Stimulated activated CD8-positive, alpha-beta memory T cell treated with anti-CD3 and anti-CD28 coated beads, Interleukin-15, amount 100 ng/mL, for 4 hours (primary cell): ENCODE measurements at places on chromosomes 4 and X.

DNA sequence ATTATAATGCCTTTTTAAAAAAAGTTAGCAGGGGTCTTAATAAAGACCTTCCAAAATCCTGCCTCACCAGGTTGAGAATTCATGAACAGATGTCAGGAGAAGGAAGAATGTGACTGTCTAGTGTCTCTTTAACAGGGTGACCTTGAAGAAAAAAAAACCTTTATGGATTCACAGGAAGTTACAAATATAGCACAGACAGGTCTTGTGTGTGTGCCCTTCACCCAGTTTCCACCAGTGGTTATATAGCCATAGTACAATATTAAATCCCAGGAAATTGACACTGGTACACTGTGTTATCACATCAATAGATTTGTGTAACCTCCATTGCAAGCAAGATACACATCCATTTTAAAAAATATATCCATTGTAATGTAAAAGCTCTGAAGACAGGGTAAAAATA is 43.7 kb downstream of the HADH start:
- no peak for DNase-seq

GRCh38 chr4:36747277-36748129 is 466.1 kb downstream of the DTHD1 start:
- no peak for DNase-seq

DNA sequence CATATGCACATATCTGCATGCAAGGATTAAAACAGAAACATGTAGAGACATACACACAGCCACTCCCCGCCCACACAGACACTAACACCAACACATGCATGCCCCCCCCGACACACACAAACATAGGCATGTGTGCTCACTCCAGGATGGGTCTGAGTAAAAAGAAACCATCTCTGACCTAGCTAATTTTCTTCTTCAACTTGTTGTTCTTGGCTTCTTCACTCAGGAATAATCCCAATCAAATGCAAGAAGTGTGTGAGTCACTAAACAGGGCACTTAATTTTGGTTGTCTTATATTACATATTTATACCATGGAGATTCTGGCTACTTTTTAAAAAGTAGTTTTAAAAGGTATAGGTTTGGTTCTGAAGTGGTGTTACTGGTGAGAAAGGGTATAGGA is 28.3 kb downstream of the ENOX2 start:
- no peak for DNase-seq

DNA sequence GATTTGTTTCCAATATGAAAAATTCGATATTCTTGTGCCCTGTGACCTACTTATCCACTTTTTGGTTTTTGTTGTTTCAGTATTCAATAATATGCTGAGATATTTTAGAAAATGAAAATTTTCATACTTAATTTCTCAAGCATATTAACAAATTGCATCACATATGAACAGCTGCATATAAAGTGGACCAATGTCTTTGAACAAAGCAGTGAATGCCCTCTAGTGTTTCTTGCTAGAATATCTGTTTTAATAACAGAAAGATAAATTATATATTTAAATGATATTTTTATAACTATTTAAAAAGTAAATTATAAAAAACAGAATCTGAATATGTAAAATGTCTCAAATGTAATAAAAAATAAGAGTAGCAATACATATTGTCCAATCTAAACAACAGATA is 31.7 kb upstream of the INTU start:
- DNase-seq = no peak

DNA sequence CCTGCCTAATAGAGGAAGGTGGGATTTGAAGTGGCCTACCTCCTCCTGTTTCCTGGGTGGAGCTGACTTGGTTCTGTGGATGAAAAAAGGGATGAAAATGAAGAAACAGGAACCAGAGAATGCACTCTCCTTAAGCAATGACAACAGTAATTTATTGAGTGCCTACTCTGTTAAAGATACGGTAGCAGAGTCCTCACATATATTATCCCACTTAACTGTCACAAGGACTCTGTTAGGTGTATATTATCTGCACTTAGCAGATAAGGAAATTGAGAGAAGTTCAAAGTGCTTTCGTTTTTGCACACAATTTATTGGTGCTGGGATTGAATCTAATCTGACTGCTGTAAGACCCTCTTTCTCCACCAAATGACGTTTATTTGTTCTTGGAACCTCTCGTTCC is 301.2 kb downstream of the PACRGL start:
- DNase-seq = no peak

DNA sequence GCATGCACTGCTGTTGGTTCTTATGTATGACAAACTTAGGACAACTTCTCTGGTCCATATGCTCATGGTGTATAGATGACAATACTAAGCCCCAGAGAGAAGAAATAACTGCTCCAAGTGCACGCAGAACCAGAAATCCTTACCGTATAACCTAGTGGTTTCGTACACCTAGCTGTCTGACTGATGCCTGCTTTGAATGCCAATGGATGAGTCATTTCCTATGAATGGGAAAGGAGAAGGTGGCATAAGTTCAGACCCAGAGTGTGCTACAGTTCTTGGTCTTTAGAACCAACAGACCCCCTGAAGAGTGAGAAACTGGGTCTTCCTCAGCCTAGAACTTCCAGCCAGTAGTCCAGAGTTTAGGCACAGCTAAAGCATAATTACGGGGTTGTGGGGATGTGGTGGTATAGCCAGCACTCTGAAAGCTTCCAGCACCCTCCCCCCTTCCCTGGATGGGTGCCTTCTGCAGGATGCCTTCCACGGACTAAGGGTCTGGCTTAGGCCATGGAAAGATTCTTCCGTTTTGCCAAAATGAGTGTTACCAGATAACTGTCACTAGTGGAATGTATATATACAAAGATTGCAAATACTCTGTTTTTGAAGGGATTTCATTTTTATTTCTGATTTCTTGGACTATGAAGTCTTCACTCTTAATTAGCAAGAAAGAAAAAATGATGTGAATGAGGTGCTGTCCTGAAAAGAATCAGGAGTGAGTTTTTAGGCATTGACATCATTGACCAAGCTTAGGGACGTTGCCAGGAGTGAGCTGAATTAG is 84.6 kb upstream of the PACRGL start:
- no peak for DNase-seq

- DNase-seq = no peak
These were observed 29.0 kb downstream of the TFDP3 start for GRCh38 chrX:133189195-133189594.

DNA sequence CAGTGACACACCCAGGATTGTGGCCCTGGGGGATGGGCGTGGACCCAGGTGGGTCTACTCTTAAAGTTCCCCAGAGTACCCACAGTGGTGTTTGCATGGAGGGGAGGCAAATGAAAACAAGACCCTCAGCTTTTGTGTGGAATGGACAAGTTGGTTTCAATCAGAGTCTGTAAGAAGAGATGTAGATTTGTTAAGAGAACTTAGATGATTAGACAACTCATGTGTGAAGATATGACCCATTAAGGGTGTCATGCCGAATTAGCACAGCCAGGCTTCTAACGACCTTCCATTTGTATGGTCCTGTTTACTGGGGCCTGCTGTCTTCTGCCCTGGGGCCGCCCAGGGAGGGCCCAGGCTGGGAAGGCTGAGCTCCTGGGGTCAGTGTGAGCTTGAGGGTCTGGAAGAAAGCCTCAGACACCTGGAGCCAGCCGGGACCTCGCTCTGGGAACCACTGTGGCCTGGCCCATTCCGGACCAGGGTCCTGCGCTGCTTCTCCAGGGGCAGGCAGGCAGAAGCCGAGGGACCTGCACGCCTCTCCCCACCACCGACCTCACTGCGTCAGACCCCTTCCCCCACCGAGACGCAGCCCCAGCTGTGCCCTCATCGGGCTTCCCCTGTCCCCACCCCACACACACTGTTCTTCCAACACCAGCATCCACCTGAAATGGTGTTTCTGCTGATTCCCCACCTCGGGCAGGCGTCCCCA is 20.4 kb downstream of the UVSSA start:
- no peak for DNase-seq

- no peak for DNase-seq
These were observed 9.7 kb upstream of the MSANTD1 start for GRCh38 chr4:3239303-3239702.

- no peak for DNase-seq
These were observed 69.6 kb upstream of the NDP start for GRCh38 chrX:44042751-44043150.

DNA sequence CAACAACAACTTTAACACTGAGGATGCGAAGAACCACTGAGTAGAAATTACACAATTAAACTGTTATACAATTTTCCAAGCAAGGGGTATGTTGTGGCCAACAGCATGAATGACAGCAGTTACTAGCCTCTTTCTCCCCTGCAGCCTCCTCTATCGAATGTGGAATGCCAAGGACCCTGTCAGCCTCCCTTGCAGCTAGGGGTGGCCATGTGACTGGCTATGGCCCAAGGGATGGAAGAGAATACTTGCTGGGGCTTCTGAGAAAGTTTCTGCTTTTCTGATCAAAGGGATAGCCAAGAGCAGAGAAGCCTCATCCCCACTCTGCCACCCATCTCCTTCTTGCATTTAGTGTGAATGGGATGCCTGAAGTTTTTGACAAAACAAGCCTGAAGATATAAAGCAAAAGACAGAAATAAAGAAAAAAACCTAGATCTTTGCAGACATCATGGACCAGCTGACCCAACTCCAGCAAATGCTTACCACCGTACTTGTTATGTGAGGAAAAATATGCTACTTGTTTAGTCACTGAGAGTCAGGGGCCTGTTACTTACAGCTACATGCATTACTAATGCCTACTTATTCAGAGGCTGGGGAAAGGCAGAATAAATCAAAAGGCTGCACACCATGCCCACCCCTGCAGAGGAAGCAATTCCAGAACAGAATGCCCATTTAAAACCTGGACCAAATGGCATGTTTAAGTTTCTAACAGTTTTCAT is 32.0 kb downstream of the DCTD start:
- DNase-seq = no peak

DNA sequence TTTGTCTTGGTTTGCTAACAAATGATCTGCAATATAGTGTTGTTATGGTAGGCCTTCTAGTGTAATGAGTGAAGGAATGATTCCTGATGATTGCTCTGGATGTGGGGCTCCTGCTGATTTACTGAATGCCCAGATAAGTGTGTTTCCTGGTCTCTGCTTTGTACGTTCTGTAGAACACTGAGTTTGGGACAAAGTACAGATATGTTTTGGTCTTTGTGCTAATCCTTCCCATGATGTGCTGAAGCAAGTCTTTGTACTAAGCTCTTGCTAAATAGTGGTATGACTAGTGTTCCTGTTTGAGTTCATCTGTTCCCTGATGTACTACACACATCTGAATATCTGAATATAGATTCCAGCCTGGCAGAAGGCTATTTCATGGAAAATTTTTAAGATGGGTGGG is 36.9 kb upstream of the XIAP start:
- DNase-seq = no peak

DNA sequence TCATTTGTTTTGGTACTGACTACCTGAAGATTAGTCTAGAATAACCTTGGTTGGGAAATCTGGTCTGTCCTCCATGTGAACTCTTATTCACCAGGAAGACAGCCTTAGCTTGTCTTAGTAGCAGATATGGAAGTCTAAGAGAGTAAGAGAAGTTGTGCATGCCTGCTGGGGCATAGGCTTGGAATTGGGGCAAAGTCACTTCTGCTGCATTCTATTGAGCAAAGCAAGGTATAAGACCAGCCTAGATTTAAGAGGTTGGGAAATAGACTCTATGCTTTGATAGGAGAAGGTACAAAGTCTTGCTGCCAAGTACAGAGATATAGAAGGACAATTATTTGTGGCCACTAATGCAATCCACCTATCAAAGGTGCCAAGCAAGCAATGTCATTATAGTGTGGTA is 464.0 kb upstream of the BOD1L1 start:
- DNase-seq = no peak

- DNase-seq = no peak
These were observed 1.6 kb downstream of the PRICKLE3 start for GRCh38 chrX:49184294-49185281.

- DNase-seq = no peak
These were observed 50.9 kb downstream of the IDS start for GRCh38 chrX:149453906-149454822.

DNA sequence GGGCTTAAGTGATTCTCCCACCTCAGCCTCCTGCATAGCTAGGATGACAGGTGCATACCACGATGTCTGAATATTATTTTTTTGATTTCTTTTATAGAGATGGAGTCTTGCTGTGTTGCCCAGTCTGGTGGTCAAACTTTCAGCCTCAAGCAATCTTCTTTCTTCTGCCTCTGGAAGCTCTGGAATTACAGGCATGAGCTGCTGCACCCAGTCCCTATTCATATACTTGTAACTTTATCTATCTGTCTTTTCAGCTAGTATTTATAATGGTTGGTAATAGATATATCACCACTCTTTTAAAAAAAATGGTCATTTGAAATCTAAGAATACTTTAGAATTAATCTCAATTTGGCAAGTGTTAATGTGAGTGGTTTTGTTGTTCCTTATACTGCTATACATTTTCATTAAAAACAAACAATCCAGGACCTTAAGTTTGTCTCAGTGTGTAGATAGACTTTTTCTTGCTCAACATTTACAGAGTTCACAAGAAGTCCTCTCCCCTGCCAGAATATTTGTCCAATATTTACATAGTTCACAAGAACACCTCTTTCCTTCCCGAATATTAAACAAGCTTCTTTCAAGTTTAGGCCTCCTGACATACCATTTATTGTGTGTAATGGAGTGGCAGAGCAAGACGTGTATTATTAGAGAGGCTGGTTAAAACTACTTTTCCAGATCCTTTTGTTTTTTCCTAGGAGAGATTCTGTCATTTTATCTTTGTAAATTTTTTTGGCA is 1197.4 kb upstream of the ADGRL3 start:
- no peak for DNase-seq

- no peak for DNase-seq
These were observed 105.8 kb upstream of the CBR4 start for GRCh38 chr4:169115897-169116254.

DNA sequence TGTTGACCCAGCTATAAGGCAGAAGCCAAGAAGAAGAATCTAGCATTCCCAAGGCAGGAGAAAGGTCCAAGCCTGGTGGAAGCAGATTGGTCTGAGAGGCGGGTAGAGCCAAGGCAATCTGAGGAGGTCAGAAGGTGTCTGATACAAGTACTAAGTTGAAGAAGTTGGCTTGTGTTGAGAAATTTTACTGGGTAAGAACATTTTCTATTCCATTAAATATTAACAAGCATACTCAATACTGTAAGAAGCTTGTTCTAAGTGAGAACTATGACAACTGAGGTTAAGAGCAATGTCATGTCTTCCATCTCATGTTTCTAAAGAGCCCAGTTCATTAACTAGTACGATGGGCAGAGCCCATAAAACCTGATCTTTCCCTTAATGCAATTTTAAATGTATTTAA is 75.0 kb downstream of the FAM13A start:
- DNase-seq = no peak
